ENCODE measurements at places on chromosomes 12 and 14. TPM values are rescaled to one million over a fixed set of nuclear protein-coding genes. Genes with fewer than 3 reads are reported as not detected.
A peak's percentile ranks its signal among the peaks of the same experiment; 100 is the strongest.

Gene TMEM253
- total RNA-seq: not detected

GRCh38 chr14:52553002-52553670, 500 bp downstream of the GPR137C start:
- DNase-seq: peak; percentile 25

- no peak for DNase-seq
Measured at GRCh38 chr14:58292187-58292586, 6.2 kb upstream of the ARID4A start.

- DNase-seq: no peak
Measured at GRCh38 chr14:89165189-89166181, 251.5 kb downstream of the FOXN3 start.

- DNase-seq: no peak
Measured at GRCh38 chr12:68264158-68264855, 10.9 kb upstream of the IL22 start.

Measured in T-cell (primary cell).